ENCODE measurements at places on chromosomes 2 and 18.

- DNase-seq: no peak
Observed at GRCh38 chr18:42296192-42296591, 341.2 kb downstream of the PIK3C3 start.

DNA sequence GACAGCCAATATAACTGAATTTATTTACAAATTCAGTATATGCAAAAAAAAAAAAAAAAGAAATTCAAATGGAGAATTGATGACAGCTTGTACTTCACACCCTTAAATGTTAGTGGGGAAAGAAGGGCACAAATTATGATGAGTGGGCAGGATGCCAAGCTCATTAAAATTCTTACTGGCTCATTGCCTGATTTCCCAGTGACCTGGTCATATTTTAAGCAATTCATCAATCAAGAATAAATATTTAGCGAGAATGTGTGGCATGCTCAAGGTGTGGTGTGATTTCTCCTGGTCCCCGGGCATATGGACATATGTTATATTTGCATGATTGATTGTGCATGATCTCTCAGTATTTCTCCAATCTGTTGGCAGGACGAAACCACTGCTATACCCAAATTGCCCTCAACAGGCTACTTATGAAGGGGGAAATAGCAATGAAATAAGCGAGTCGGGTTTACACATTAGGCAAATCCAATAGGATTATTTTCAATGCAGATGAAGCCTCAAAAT lies 883.0 kb downstream of the LRRTM4 start:
- no peak for DNase-seq

- DNase-seq: no peak
Observed at GRCh38 chr2:164896226-164896625, 54.6 kb upstream of the COBLL1 start.

GRCh38 chr2:216216951-216217903 lies 108.1 kb downstream of the XRCC5 start:
- DNase-seq: no peak

DNA sequence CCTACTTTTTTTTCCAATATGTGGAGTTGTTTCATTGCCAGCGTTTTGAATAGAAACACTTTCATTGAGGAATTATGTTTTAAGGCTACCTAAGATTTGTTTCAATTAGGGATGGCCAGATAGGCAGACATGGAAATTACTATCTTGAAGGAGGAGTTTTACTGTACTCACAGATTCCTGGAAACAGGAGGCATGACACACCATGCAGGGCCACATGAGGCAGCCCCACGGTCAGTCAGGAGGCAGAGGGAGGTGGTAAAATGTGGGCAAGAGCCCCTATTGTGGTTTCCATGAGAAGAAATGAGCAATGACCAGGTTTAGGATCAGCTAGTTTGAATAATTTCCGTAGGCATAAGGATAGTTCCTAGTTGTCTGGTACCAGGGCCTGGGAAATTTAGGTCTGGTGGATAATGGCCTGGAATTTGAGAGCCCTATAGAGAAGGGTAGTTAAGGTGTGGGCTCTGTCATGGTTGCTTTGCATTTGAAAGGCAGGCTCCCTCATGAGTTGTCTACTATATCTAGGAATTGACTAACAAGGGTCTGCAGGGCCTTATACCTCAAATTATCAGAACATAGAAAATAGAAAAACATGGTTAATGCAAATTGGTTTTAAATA lies 360.0 kb upstream of the KCNJ3 start:
- no peak for DNase-seq

DNA sequence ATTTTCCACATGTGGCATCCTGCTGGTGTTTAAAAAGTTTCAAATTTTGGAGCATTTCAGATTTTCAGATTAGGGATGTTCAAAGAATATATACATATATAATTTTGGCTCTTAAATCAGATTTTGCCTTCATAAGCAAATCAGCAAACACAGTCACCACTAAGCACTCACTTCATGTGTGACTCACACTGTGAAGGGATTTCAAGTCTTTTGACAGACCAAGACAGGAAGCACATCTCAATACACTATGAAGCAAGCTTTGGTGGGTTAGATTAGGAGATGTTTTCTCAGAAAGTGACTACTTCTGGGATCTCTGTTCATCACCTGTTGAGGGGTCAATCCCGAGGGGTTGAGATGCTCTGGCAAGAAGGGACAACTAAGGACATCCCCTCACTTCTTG lies 227.8 kb upstream of the RBBP8 start:
- DNase-seq: no peak

DNA sequence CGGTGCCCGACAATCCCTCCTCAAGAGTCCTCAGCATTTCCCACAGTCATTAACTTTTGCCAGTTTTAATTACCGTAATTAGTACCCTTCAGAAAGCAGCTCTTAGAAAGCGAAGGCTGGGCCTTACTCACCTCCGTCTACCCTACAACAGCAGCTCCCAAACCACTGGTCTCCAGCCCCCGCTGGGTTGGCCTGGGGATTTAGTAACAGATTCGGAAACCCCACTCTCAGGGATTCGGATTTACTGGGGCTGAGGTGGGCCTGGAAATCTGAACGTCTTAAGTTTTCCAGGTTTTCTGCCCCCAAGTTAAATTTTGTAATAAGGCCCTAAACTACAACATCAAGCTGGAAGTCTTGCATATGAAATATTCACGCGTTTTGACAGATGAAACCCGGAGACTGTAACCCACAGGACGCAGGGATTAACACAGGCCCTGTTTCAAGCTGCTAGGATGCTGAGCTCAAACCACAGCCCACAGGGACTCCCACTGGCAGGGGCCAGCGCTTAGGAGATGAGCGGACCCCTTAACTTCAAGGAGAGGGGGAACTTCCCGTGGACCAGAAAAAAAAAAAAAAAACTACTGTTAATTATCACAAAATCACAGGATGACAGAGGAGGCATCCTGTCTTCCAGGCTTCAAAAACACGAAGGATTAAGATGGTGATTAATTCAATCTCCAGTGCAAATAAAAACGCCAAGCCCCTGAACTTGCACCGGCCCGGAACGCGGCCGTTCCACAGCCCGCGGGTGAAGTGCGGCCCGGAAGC lies 985 bp downstream of the ILKAP start:
- DNase-seq: no peak

GRCh38 chr2:106546391-106546990 lies 59.3 kb downstream of the CD8B2 start:
- no peak for DNase-seq

DNA sequence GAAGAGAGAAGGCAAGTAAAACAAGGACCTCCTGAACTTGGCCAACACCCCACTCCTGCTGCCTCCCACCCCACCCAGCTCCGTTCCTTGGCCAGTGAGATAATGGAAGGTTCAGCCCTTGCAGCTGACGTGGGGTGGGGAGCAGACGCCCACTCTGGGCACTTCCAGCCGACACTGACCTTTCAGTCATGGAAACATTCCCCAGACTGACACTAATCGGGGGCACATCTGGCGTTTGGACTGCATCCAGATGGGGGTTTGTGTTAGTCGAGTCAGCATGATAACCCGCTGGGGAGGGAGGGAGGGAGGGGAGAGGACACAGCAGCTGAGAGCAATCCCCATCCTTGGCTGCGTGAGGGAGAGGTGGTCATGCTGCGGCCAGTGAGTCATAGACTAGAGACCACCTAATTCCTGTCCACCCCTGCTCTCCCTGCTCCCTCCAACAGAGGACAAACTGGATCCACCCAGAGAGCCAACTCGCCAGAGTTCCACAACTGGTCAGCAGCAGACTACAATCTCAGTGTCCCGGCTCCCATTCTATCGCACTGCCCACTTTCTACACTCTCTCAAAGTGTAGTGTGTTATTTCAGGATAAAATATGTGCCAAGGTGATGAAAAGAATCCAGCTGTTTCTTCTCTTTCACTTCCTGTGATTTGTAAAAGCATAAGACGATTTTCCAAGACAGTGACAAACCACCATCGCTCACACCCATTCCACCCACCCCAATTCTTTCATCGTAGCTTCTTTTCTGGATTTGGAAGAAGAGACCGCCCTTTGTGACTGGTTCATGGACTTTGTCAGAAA lies 115.4 kb upstream of the PKDCC start:
- DNase-seq: no peak

GRCh38 chr2:191318729-191319078 lies 73.5 kb downstream of the MYO1B start:
- peak; percentile 57 for DNase-seq

GRCh38 chr18:7879717-7880116 lies 312.6 kb downstream of the PTPRM start:
- DNase-seq: no peak

DNA sequence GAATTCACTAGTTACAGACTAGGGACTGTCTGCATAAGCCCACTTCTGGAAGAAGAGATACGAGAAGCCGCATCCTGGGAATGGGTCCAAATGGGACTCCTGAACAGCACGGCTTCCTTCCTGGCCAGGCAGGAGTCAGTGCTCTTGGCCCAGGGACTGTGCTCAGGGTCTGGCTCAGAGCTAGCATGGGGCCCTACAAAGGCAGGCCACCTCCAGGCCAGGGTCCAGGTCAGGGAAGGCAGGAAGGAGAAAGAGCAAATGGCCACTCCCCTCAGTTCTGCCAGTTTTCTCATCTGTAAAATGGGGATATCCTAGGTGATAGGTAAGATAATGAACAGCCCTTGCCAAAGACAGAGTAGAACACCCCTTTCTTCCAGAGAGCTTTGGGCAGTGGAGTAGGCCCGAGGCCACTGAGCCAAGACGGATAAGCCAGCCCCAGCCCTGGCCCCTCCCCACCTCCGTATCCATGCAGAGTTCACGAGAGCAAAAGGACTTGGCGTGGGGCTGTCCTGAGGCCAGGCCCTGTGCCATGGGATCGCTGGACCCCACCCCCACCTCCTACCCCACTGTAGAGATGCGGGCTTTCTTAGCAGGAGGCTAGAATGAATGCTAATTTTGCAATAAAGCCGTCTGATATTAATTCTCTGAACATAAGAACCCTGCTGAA lies 190.1 kb downstream of the MGAT5 start:
- DNase-seq: no peak

- no peak for DNase-seq
Observed at GRCh38 chr2:21220930-21221329, 97.2 kb downstream of the TDRD15 start.

- DNase-seq: no peak
Observed at GRCh38 chr2:80852079-80852807, 547.7 kb upstream of the LRRTM1 start.

DNA sequence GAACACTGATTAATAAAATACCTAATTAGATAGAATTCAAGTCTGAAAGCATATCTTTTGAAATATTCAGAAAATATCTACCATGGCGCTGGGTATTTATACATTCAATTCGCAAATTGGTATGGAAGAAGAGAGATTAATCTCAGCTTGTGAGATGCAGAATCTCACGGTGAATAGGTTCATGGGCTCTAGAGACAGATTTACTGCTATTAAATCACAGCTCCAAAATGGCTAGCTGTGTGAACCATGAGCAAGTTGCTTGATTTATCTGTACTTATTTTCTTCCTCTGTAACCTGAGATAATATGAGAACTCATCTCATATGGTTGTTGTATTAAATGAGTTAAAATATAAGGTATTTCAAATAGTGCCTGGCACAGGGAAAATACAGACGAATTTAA lies 556.7 kb downstream of the FBXO15 start:
- DNase-seq: no peak

- peak; percentile 25 for DNase-seq
Observed at GRCh38 chr18:58041633-58042032, 2.4 kb upstream of the NEDD4L start.

DNA sequence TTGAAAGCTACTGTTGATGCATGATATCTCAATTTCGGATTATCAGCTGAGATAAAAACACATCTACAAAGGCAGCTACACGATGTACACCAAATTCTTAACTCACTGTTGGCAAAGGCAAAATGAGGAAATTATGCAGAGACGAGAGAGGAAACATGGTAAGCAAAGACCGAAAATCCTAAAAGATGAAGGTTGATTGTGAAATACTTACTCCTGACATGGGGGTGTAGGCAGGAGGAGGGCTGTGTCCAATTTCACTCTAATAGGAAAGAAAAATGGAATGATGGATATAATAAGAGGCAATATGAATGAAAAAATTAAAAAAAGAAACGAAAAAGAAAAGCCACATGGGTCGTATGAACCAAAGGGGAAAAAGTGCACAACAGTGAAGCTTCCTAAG lies 831.3 kb downstream of the CPS1 start:
- DNase-seq: no peak

- no peak for DNase-seq
Observed at GRCh38 chr2:42944779-42945415, 152.5 kb upstream of the HAAO start.

GRCh38 chr2:229370509-229370908 lies 99.4 kb upstream of the PID1 start:
- DNase-seq: no peak

DNA sequence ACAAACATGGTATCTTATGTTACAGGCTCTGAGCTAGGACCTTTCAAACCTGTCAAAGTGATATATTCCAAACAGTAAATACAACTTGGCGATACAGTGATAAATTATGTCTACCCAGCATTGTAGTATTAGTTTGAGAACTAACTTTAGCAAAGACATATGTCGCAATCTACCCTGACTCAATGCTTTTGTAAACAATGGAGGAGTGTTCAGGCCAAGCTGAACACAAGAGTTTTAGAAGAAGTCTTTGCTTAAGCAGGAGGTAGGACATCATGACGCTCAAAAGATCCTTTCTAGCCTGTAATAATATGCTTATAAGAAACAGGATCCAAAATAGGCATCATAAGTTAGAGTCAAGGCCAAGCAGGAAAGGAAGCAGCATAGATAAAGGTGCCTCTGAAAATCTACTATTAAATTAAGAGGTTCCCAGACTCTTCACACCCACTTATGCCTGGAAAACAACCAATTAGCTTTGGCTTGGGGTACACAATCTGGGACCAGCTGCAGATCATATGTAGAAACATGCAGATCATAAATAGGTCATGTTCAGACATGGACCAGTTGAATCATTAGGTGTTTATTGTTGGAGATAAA lies 132.5 kb downstream of the CSRNP3 start:
- DNase-seq: no peak

GRCh38 chr2:235658351-235659174 lies 164.7 kb downstream of the AGAP1 start:
- DNase-seq: no peak

DNA sequence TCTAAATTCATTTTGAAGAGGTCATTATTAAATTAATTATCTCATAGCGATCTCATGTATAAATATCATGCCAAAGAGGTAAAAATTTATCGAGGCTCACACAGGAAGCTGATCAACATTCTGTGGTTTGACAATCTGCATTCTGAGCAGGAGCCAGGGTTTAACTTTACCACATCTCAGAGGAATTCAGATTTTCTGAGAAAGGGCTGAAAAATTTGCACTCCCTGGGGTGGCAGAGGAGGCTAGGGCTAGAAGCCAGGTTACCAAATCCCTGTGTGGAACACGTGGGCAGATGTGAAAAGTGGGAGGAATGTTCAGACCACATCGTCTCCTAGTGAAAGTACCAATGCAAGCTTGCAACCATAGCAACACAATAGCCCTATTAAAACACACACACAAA lies 63.5 kb upstream of the CTLA4 start:
- DNase-seq: no peak

- DNase-seq: no peak
Observed at GRCh38 chr2:56309626-56310170, 125.9 kb downstream of the CCDC85A start.

GRCh38 chr2:214244847-214245246 lies 166.0 kb upstream of the VWC2L start:
- no peak for DNase-seq
